GM20000 (cell line): ENCODE measurements at places on chromosomes 16 and 17.
A peak's percentile ranks its signal among the peaks of the same experiment; 100 is the strongest.

- DNase-seq = peak; percentile 75
These were observed 15.7 kb upstream of the CPPED1 start for GRCh38 chr16:12819126-12820117.

GRCh38 chr17:79365351-79365750 lies 245.5 kb downstream of the RBFOX3 start:
- DNase-seq = no peak

- DNase-seq = peak; percentile 62
These were observed 10.6 kb downstream of the RHBDL3 start for GRCh38 chr17:32276171-32276601.

GRCh38 chr16:68397710-68398201 lies 50.6 kb downstream of the SMPD3 start:
- DNase-seq = no peak

DNA sequence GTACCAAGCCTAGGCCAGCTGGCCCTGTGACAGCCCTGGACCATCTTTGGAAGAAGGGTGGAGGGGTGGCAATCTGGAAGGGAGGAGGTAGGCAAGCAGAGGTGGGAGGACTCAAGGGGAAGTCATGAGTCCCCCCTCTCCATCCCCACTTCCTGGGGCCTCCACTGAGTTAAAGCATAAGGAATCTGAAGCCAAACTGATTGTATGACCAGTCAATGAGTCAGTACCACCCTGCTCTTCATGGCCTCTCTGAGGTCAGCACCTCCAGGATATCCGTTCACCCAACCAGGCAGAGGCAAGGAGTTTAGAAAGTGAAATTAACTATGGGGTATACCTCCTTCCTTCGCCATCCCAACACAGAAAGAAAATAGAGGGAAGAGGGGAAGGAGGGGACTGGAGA lies 272.7 kb downstream of the SOX9 start:
- no peak for DNase-seq

- DNase-seq = no peak
These were observed 251.1 kb downstream of the SEC14L1 start for GRCh38 chr17:77391668-77392375.

DNA sequence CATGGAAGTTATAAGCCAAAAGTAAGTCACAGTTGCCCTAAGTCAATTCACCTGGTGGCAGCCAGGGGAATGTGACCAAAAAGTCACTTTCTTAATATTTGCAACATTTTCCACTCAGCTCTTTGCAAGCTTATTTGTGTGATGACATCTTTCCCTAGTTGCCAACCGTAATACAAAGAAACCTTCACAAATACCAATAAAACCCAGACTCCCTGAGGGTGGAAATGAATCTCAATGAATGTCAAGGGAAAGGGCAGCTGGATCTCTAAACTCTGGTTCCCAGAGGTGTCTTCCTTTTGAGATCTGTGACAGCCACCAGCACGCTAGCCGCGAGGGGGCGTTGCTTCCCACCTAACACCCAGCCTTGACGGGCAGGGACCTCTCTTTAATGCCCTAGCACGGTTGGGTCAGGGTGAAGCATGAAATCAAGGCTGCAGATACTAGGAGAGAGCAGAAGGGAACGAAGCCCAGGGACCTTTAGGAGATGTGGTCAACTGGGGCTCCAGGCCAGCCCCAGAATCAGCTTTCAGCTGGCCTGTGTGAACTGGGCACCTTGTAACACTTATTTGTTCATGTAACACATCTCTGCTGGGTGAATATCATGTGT lies 82.2 kb downstream of the CMC2 start:
- peak; percentile 74 for DNase-seq

DNA sequence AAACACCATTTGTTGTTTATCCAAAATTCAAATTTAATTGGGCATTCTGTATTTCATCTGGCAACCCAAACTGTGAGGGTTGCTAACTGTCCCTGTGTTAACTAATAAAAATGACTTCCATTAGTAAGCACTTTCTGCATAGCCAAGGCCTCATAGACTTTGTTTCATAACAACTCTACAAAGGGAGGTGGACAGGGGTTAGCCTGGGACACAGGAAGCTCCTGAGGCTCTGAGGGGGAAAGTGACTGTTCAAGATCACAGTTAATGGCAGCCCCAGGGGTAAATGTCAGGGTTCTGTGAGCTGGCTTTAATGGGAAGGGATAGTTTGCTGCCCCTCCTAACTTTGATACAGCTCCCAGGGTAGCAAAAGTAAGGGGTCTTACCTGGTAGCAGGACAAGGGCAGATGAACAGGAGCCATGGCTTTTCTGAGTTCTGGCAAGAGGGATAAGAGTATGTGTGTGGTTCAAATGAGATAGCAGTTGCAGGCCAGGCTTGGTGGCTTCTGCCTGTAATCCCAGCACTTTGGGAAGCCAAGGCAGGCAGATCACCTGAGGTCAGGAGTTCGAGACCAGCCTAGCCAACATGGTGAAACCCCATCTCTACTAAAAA lies 2.2 kb downstream of the HEATR9 start:
- DNase-seq = no peak

- no peak for DNase-seq
These were observed 301.1 kb downstream of the IRF8 start for GRCh38 chr16:86199871-86200695.

- no peak for DNase-seq
These were observed 38.3 kb upstream of the CRHR1 start for GRCh38 chr17:45745601-45746494.

GRCh38 chr16:83666449-83666848 lies 141.3 kb upstream of the HSBP1 start:
- no peak for DNase-seq

- no peak for DNase-seq
These were observed 213.3 kb upstream of the AXIN2 start for GRCh38 chr17:65774787-65775186.

DNA sequence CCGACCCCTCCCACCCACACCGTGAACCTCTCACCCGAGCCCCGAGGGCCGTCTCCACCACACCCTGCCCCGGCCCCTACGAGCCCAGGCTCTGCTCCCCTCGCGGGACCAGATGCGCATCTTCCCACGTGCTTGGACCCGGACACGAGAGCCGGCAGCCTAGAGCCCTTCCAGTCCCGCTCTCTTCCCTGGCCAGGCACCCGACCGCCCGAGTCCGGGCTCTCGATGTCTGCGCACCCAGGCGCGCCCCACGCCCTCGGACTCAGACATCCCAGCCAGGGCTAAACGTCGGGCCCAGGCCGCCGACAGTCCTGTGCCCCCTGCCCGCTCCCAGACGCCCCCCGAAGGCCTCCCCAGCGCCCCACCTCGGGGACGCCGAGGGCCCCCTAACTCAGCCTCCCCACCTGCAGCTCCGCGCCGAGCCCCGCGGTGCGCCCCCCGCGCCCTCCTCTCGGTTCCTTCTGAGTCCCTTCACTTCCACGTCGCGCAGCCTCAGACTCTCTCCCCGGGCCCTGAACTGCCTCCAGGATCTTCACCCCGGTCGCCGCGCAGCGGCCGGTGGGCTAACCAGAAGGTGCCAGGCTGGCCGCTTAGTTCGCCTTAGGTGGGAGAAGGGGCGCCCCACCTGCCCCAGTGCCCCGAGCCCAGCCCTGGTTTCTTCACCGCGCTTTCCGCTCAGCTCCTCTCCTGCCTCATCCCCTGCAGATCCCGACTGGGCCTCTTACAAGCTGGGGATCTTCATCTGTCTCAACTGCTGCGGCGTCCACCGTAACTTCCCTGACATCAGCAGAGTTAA lies 688 bp downstream of the ADAP2 start:
- DNase-seq = peak; percentile 64

GRCh38 chr17:42407289-42407836 lies 15.7 kb downstream of the CAVIN1 start:
- peak; percentile 81 for DNase-seq

- DNase-seq = no peak
These were observed 210.0 kb downstream of the BCAS3 start for GRCh38 chr17:60887614-60888028.

GRCh38 chr17:28119560-28119959 lies 77.1 kb downstream of the NLK start:
- no peak for DNase-seq

GRCh38 chr17:47792979-47793378 lies 28.6 kb downstream of the OSBPL7 start:
- no peak for DNase-seq

- no peak for DNase-seq
These were observed 5.9 kb upstream of the SPAG7 start for GRCh38 chr17:4973256-4974114.

- DNase-seq = no peak
These were observed 2.0 kb upstream of the TNFRSF13B start for GRCh38 chr17:16973760-16974540.

DNA sequence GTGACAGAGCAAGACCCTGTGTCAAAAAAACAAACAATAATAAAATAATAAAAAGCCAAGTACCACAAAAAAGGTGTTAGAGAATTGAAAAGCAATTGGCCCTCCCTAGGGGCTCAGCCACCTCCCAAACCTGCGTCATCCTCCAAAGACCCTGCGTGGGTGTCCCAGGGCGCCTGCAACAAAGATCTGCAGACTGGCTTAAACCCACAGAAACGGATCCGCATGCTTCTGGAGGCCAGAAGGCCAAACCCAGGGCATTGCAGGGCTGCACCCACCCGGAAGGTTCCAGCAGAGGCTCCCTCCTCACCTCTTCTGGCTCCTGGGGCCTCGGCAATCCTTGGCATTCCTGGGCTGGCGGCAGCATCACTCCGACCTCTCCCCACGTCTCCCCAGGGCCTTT lies 1.5 kb downstream of the ENPP7 start:
- DNase-seq = no peak

GRCh38 chr17:59219992-59220327 lies 351 bp upstream of the GDPD1 start:
- DNase-seq = no peak

DNA sequence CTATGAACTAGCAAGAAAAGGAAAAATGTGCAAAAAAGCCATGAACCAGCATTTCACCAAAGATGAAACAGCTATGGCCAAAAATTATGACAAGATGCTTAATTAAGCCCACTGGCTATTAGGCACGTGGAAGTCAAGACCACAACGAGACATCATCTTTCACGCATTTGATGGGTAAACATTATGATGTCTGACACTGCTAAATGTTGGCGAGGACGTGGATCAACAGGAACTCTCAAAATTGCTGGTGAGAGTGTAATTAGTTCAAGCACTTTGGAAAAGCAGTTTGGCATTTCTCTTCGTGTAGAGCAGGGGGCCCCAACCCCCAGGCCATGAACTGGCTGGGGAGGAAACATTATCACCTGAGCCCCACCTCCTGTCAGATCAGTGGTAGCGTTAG lies 39.6 kb upstream of the ADGRG1 start:
- no peak for DNase-seq

DNA sequence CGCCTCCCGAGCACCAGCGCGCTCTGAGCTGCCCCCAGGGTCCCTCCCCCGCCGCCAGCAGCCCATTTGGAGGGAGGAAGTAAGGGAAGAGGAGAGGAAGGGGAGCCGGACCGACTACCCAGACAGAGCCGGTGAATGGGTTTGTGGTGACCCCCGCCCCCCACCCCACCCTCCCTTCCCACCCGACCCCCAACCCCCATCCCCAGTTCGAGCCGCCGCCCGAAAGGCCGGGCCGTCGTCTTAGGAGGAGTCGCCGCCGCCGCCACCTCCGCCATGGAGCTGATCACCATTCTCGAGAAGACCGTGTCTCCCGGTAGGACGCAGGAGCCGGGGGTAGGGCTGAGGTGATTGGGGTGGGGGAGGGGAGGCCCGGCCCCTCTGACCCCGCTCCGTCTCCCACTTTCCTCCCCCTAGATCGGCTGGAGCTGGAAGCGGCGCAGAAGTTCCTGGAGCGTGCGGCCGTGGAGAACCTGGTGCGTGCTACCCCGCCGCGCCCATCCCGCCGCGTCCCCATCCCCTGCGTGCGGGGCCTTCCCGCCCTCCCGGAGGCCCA lies 329 bp downstream of the KPNB1 start:
- DNase-seq = peak; percentile 71
